ENCODE measurements at places on chromosomes 13 and 19.

- no peak for DNase-seq
These were observed 7.8 kb upstream of the ZNF14 start for GRCh38 chr19:19740755-19741154.

DNA sequence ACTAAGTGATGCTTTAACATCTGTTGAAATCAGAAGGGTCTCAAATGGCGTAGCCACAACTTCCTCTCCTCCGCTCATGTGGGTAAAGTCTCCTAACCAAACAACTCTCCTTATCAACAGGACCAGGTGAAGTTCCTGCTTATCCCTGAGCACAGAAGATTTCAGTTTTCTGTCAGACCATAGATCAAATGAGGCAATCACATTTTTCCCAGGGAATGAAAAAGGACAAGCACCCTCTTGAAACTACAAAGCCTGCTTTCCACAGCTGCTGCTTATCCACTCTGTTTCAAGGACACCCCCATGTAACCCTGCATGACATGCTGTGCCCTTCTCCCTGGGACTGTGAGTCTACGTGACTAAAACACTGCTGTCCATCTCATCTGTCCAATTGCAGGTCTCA lies 788.3 kb upstream of the SLITRK5 start:
- no peak for DNase-seq

DNA sequence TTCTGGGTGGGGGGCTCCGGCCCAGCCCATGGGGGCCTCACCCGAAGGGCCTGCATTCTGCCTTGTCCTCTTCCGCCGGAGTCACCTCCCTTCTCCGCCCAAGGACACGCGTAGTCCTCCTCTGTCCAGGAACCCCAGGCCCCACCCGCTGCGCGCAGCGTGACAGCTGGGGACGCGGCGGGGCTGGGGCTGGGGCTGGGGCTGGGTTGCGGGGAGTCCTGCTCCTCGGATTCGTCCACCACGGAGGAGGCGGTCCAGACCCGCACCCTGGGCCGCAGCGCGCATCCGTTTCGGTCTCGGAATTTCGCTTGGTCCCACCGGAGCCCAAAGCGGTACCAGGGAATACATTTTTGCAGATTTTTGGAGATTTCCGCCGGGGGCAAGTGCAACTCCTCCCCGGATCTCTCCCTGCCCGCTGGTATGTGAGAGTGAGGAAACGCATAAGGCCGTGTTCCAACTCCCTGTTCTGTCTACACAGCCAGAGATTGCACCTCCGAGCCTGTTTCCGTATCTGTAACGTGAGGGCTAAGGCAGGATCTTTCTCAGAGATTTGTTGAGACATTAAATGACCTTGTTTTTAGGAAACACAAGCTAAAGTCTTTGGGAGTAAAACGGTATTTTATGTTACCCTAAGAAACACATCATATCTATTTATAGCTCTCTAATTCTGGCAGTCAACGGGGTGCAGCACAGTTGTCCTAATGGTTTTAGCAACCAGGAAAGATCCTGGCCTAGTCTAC lies at the start of gene COX7A1:
COX7A1 (minus strand) TSS at position 96 of the 740 bp plus-strand sequence; CDS start at position 56, 40 bp downstream.
- DNase-seq = no peak

GRCh38 chr19:10173527-10173926 lies 21.2 kb downstream of the DNMT1 start:
- no peak for DNase-seq

DNA sequence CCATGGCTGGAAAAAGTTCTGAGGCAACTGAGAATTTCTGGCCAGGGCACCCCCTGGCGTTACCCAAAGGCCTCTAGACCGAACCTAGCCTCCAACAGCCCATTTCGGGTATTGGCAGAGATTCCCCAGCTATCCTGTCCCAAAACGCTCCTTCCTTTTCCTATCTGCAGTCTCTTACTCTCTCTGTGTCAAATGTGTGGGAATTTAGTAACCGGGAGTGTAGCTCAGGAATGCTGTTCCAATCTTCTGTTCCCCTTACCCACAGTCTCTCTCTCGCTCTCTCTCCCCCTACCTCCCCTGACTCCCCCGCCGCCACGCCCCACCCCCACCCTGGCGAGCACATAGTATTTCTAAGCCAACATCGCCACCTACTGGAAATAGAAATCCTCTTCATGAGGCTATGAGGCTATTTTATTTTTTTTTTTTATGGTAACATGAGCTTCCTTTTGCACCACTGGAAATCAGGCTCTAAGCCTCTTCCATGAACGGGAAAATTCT lies 27.0 kb downstream of the OXGR1 start:
- no peak for DNase-seq

DNA sequence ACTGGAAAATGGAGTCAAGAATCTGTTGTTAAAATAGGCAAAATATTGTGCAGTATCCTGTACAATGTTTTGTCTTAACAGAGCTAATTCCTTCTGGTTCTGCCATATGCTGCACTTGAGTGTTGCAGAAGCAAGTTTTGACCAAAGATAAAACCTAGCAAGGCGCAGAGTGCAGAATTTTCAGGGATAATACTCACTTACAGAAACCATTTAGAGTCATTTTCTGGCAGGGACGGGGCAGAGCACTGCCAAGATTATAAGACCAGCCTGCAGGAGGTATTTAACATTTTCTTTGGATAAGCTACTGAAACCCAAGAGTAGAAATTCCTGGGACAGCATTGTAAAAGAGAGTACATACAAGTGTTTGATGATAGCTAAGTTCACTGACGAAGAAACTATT lies 159.5 kb upstream of the EDNRB start:
- DNase-seq = no peak

DNA sequence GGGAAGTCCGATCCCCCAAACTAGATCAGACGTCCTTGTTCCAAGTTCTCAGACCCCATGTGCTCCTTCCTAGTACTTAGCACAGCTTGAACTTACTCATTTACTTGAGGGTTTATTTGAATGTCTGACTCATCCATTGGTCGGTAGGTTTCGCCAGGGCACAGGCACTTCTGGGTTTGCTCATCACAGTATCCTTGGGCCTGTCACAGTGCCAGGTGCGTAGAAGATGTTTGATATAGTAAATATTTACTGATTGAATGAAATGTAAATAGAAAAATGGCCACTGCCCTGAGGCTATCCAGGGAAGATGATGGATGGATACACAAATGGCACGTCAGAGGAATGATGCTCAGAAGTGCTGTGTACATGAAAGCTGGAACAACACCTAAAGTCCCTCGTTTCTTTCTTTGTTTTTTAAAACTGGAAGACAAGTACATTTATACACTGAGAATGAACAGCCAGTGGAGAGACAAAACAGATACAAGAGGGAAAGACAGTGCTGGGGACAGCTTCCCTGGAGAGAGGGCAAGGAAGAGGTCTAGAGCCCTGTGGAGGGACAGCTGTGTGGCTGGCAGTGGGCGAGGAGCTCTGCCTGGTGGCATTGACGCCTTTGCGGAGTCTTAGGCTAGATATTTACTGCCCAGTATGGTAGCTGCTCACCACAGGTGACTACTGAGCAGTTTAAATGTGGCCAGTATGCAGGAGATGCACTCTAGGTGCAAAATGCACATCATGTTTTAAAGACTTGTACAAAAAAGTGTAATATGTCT lies 31.2 kb upstream of the KL start:
- DNase-seq = no peak

- DNase-seq = peak; percentile 84
These were observed 12.4 kb downstream of the SNRNP70 start for GRCh38 chr19:49097453-49098288.

DNA sequence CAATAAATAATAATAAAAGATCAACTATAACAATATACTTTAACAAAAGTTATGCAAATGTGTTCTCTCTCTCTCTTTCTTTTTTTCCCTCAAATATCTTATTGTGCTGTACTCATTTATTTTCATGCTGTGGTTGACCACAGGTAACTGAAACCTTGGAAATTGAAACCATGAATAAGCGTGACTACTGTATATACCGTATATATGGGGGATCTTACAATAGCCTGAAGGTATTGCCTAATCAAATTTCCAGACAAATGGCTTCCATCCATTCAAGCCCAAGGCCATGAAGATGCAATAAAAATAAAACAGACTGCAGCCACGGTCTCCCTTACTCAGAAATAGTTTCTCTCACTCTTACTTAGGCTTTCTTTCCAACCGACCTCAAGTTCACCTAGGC lies 98.3 kb downstream of the SLITRK6 start:
- DNase-seq = no peak

DNA sequence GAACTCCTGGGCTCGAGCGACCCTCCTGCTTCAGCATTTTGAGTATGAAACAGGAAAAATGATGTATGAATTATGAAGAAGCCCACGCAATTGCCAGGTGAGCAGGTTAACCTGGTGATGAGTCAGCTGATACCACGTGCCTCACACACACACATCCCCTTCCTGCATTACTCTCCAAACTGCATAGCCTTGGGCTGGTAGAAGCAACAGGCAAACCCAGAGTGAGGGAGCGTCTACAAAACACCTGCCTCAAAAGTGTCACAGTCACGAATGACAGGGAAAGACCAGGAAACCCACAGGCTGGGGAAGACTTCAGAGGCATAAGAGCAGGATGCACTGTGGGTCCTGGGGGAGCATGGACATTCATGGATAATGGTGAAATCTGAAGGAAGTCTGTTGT lies 192.8 kb upstream of the IRS2 start:
- DNase-seq = no peak

DNA sequence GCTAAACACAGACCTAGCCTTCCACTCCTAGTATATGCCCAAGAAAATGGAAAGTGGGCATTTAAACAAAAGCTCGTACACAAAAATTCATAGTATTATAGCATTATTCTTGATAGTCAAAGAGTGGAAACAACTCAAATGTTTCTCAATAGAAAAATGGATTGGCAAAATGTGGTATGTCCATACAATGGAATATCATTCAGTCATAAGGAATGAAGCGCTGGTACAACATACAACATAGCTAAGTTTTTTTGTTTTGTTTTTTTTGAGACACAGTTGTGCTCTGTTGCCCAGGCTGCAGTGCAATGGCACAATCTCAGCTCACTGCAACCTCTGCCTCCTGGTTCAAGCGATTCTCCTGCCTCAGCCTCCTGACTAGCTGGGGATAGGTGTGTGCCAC lies 11.9 kb downstream of the ZNF558 start:
- no peak for DNase-seq
